ENCODE measurements at places on chromosomes 6 and 20.
A peak's percentile ranks its signal among the peaks of the same experiment; 100 is the strongest.

GRCh38 chr20:946826-947225, 30.7 kb upstream of the ANGPT4 start:
- DNase-seq, result no peak

DNA sequence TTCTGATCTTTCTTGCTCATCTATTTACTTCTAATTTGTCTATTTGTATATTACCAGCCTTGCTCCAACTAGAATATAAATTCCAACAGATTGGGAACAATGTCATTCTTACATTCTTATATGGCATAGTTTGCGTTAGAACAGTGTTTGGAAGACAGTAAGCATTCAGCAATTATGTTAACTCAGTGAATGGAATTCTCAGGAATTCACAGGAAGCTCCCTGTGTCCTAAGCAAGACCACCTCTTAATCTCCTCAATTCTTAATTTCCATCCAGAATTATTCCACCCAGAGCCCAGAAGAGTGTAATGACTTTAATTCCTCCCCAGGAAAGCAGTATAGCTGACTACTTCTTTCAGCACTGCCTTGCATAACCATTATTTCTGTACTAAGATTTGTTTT, 18.2 kb upstream of the HS3ST5 start:
- DNase-seq, result no peak

DNA sequence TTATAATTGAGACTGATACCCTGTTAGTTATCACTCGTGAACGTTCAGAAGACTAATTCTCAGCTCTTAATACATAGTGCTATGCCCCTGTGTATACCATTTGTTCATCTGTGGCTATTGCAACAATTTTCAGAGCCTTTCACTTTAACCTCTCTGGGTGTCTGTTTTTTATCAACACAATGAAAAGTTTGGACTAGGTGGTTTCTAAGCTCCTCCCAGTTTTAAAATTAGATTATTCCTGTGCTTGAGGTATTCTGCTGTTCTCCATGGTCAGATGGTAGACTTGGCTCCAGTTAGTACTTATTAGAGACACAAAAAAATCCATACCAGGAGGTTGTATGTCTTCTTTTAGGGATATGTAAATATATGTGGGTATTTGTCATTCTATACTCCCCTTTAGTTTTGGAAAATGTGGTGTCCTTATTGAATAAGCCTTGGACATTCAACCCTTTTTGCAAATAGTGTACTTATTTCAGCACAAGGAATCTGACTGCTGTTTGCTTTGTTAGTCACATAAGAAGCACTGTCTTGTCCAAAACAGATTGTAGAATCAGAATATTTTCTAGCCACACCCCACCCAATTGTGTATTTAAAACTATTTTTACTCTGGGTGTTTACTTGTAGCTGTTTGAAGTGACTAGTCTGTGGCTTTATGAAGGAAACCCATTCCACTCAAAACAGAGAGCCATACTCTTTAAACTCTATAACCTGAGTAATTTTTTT, 2.0 kb upstream of the COL10A1 start:
- no peak for DNase-seq

- no peak for DNase-seq
Measured at GRCh38 chr20:35571555-35571954, 29.7 kb downstream of the ERGIC3 start.

- DNase-seq, result no peak
Measured at GRCh38 chr6:63516186-63516944, 55.9 kb upstream of the LOC128125822 start.

DNA sequence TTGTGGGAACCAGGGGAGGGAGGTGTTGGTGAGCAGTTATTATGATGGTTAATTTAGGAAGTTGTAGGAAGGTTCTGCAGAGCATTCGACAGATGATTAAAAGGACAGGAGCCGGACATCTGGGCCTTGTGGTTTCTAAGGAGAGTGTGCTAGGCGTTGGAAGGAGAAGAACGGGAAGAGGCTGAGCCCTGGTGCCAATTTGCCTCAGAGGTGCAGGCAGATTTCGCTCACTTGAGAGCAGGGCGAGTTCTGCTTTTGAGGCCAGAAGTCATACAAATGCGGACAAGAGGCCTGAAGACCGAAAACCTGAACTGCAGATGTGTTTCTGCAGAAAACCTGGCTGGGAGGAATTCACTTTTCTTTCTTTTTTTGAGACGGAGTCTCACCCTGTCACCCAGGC, 30.5 kb upstream of the RPS6KA2 start:
- no peak for DNase-seq

DNA sequence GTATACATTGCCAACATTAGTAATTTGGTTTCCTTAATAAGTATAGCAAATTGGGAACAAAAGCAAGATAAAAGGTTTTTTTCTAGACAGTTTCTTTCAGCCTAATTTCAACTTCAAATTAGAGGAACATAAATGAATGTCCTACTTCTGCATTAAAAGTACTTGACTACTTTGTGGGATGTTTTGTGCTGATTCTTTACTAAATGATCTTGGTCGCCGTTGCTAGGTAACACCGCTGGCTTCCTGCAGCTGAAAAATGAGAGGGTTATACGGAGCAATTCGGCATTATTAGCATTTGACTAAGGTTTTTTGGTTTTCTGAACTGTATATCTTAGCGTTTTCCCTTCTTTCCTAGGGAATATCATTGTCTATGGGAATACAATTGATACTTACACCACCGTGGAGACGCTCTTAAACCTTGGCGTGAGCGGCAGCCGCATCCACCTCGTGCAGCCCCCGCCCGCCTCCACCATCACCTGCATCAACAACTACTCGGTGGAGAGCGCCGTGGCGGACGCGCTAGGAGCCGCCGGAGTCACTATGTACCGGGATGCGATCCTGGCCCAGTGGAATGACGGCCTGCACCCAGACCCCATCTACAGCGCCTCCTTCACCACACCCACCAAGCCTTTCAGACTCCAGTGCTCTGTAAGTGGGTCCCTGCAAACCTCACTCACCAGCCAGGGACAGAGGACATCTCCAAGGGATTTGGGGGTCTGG, 90.9 kb upstream of the INSM1 start:
- DNase-seq, result no peak

GRCh38 chr6:56091159-56091869, 156.1 kb downstream of the COL21A1 start:
- no peak for DNase-seq

GRCh38 chr20:33291830-33292355, 8.9 kb downstream of the BPIFB1 start:
- DNase-seq, result peak; percentile 36

DNA sequence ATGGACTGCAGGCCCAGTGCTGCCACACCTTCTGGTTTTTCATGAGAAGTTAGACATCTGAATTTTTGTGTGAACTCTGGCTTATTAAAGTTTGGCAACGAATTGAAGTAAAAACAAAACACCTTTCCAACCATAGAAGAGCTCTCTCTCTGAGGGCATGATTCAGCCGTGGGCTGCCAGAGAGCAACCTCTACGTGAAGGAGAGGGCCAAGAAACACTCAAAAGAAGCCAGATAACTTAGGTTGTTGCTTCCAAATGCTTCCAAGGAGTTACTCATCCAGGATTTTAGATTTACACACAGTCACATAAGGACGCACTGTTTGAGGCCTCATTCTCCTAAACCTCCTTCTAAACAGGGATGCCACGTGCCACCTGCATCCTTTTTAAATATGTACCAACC, 65.5 kb downstream of the NRN1 start:
- DNase-seq, result no peak

DNA sequence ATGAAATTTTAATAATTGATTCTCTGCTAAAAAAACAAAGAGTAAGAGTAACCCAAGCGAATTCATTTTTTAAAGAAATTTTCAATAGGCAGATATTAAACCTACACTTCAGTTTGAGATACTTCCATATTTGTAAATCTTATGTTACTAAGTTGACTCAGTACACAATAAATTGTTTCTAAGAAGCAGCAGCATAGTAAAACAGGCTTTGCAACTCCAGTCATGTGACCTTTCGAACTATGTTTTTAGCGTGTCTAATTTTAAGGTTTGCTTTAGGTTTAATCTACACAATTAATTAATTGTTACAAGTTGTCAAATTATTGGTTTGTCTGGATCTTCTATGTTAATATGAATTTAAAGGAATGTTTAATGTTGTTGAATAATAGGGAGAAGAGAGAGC, 708.9 kb upstream of the CITED2 start:
- no peak for DNase-seq

- DNase-seq, result no peak
Measured at GRCh38 chr6:116557893-116558292, 4.3 kb downstream of the CALHM4 start.

DNA sequence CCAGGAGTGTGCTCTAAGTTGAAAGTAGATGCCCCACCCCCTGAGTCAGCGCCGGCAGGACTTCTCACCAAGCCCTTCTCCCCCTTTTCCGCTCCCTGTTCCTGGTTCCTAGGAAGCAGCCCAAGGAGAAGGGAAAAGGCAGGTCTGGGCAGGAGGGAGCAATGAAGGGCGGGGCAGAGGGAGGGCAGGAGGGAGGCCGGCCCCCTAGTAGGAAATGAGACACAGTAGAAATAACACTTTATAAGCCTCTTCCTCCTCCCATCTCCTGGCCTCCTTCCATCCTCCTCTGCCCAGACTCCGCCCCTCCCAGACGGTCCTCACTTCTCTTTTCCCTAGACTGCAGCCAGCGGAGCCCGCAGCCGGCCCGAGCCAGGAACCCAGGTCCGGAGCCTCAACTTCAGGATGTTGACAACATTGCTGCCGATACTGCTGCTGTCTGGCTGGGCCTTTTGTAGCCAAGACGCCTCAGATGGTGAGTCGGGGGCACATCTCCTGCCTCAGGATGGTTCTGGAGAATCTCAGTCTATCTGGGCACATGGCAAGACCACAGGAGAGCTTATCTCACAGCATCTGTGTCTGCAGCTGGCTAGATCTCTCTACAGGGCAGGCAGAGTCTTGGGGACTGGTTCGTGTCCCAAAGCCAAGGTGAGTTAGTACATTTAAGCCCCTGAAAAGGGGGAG, at the start of gene PROCR:
Gene PROCR (plus strand): TSS at position 320 of the 681 bp plus-strand sequence. CDS start 83 bp downstream, at position 403.
- no peak for DNase-seq

GRCh38 chr20:64100946-64101688, 6.2 kb downstream of the NPBWR2 start:
- no peak for DNase-seq

GRCh38 chr20:37903317-37904007, 535 bp downstream of the VSTM2L start:
- no peak for DNase-seq

DNA sequence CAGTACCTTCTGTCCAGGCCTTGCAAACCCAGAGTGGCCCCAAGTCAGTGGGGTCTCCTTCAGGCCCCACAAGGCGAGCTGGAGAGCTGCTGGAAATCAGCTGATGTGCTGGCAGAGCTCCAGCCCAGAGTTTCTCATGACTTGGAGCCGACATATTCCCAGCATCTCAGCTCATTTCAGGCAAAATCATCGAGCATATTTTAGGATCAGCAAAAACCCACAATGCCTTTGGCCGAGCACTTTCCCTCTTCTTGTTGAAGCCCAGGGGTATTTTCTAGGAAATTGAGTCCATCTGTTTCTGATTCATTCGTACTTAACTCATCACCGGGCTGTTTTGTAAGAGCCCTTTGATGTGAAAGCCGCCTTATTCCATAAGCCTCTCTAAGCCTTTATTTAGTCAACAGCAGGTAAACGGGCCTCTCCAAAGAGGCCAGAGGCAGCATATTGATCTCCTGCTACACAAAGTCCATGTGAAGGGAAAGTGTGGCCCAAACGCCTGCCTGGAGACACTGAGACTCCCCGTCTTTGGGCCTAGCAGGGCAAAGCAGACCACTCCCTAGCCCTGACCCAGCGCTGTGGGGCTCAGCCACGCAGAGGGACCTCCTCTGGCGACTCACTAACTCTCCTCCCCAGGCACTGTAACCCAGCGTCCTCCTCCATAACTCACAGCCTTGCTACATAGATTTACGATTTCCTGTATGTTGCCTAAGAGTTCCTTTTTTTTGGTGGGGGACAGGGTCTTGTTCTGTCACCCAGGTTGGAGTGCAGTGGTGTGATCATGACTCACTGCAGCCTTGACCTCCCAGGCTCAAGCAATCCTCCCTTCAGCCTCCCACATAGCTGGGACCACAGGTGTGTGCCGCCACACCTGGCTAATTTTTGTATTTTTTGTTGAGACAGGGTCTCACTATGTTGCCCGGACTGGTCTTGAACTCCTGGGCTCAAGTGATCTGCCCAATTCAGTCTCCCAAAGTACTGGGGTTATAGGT, 12.1 kb upstream of the C20orf203 start:
- no peak for DNase-seq

GRCh38 chr6:31354864-31355582, 2.0 kb downstream of the HLA-B start:
- no peak for DNase-seq

- DNase-seq, result no peak
Measured at GRCh38 chr6:54722328-54722727, 124.2 kb upstream of the FAM83B start.

DNA sequence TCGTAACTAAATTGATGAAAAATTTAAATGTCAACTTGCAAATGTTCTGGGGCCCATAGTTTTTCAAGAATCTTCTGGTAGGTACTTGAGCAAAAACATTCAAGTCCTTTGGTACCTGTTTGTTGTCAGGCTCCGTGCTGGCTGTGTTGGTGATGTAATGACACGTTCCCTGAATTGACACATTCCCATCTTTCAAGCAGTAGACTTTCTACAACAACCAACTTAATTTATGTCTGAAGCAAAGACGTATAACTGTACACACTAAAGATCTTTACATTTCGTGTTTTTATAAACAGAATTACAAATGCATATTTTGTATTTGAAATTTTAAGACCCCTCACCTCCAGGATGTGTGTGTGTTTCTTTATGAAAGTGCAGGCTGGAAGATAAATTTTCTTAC, 49.5 kb downstream of the NCOA3 start:
- no peak for DNase-seq

GRCh38 chr6:20706238-20706938, 172.1 kb downstream of the CDKAL1 start:
- no peak for DNase-seq

GRCh38 chr6:155174576-155175211, 89.1 kb upstream of the CLDN20 start:
- DNase-seq, result peak; percentile 17

GRCh38 chr6:81656231-81656630, 96.2 kb downstream of the TENT5A start:
- DNase-seq, result no peak

- DNase-seq, result no peak
Measured at GRCh38 chr6:57097596-57097995, 7.6 kb downstream of the ZNF451 start.

DNA sequence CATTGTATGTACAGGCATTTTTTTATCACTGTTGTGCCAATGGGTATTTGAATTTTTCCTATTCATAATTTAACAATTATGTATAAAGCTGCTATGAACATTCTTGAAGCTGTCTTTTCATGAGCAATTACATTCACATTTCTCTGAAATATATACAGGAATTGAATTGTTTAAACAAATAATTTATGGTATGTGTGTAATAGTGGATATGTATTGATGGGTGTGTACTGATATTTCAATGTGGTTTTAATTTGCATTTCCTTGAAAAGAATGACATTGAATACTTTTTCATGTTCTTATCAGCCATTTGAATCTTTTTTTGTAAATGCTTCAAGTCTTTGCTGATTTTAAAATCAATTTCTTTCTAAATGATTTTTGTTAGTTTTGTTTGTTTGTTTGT, 629.4 kb upstream of the FLRT3 start:
- DNase-seq, result no peak

- DNase-seq, result no peak
Measured at GRCh38 chr6:96940322-96940721, 15.8 kb downstream of the KLHL32 start.

Measured in stimulated activated CD8-positive, alpha-beta memory T cell treated with anti-CD3 and anti-CD28 coated beads, Interleukin-15, amount 100 ng/mL, for 1 hour (primary cell).